Fibroblast of lung (primary cell): ENCODE measurements at places on chromosomes 1 and 21.

DNA sequence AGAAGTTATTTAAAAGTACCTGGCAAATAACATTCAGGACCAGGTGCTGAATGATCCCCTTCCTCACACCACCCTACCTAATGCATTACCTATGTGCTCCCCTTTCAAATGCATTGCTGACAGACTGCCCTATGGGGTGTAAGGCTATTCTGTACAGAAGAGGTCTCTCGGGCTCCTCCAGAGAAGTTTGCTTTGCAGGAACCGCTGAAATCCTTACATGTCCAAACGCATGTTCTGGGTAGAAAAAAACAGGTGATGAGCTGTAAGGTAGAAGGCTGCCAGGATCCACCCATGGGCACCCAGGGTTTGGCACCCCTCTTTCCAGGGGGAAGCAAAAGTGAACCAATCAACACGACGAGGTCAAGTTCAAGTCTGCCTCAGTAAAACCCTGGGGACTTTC is 58.3 kb upstream of the TARBP1 start:
- no peak overlapping the region for H3K27ac ChIP-seq
- no peaks in the 10 kb centered on the region for H3K27me3 ChIP-seq
- H3K36me3 ChIP-seq: no peaks in the 10 kb centered on the region
- DNase-seq: no peak

GRCh38 chr1:31487143-31487542 is 74.1 kb downstream of the SERINC2 start:
- H3K4me3 ChIP-seq: no peak overlapping the region
- no peaks in the 10 kb centered on the region for H3K36me3 ChIP-seq
- peaks cover 5% of the 10 kb centered on the region for H3K4me1 ChIP-seq

DNA sequence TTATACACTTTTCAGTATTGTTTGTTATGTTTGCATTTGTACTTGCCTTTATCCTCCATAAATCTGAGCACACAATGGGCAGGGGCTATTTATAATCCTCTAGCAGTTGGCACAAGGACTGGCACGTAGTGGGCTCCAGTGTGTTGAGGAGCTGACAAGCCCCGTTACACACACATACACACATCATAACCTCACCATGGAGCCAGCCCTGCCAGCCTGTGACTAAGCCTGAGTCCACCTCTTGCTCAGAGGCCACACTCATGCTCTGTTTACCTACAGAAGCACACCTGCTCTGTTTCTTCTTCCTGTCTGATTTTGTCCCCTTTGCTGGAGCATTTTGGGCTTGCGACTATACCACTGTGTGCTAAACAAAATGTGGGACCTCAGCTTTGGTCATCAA is 64.5 kb upstream of the SPATA6 start:
- H3K4me1 ChIP-seq: no peaks in the 10 kb centered on the region
- DNase-seq: no peak
- no peak overlapping the region for H3K27ac ChIP-seq

GRCh38 chr1:99969729-99970621 is at the start of gene SLC35A3:
TSS of gene SLC35A3 (plus strand) at chr1:99969996. CDS start at chr1:99993555, 23,559 bp downstream.
- DNase-seq: peak; percentile 68
- peak within 1 kb of the TSS; percentile 80 for H3K27ac ChIP-seq
- no peaks in the 10 kb centered on the region for H3K36me3 ChIP-seq
- no peaks in the 10 kb centered on the region for H3K27me3 ChIP-seq
- H3K4me3 ChIP-seq: peak within 1 kb of the TSS; percentile 92

- no peaks in the 10 kb centered on the region for H3K27me3 ChIP-seq
- no peak overlapping the region for H3K4me3 ChIP-seq
- H3K4me1 ChIP-seq: no peaks in the 10 kb centered on the region
- no peaks in the 10 kb centered on the region for H3K36me3 ChIP-seq
Measured at GRCh38 chr1:64050601-64051000, 152.8 kb upstream of the UBE2U start.

DNA sequence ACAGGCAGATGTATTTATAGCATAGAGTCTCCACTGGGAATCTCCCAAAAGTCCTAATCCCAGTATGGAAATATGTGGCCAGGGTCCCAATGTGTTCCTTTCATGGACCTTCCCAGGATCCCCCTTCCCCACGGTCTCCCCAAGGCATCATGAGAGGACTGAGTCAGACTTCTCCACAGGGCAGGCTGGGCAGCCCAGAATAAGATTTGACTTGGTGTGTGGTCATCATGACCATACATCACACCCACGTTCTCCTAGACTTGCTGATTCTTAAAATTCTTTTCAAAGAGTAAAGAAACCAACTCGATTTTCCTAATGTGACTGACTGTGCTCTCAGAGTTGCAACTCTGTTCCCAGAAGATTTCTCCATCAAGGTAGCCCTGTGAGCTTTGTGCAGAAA is 93.9 kb upstream of the CD34 start:
- no peaks in the 10 kb centered on the region for H3K36me3 ChIP-seq
- peak; percentile 93 for DNase-seq
- H3K4me1 ChIP-seq: no peaks in the 10 kb centered on the region
- no peak overlapping the region for H3K4me3 ChIP-seq
- H3K27ac ChIP-seq: no peak overlapping the region
